NCI-H2029 (cell line): ENCODE measurements at places on chromosomes 1 and 21.

DNA sequence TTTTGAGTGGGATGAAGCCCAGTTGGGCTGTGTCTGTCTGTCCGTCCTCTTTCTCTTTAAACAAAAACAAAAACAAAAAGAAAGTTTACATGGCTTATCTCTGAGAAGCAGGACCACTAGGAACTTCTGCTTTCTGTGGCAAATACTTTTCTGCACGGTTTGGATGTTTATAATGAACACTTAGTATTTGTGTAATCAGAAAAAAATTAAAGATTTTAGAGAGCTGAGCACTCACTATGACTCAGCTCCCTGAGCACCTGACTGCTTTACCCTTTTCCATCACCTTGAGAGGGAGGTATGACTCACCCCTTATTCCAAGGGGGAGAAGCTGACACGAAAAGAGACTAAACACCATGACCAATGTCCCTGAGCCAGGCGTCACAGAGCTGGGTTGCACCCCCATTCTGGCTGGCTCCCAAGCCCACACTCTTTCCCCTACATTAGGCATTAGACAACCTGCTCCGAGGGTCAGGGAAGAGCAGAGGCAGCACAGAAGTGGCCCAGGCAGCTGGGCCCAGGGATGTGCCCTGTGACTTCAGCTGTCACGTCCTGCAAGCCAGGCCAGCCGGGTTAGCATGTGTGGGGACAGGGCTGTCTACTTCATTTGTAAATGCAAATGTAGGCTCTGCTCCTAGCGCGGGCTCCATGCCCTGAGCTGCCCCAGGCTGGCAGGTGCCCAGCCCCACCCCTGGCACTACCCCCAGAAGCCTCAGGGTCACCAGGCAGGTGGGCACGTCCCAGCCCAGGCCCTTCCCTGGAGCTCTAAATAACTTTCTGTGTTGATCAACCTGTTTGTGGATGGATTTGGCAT, 30.4 kb downstream of the RAP1GAP start:
- peak; percentile 77 for DNase-seq

- DNase-seq, result no peak
Measured at GRCh38 chr1:117512728-117513321, 93.0 kb upstream of the TENT5C start.

- no peak for DNase-seq
Measured at GRCh38 chr1:14715266-14715665, 116.8 kb downstream of the KAZN start.

DNA sequence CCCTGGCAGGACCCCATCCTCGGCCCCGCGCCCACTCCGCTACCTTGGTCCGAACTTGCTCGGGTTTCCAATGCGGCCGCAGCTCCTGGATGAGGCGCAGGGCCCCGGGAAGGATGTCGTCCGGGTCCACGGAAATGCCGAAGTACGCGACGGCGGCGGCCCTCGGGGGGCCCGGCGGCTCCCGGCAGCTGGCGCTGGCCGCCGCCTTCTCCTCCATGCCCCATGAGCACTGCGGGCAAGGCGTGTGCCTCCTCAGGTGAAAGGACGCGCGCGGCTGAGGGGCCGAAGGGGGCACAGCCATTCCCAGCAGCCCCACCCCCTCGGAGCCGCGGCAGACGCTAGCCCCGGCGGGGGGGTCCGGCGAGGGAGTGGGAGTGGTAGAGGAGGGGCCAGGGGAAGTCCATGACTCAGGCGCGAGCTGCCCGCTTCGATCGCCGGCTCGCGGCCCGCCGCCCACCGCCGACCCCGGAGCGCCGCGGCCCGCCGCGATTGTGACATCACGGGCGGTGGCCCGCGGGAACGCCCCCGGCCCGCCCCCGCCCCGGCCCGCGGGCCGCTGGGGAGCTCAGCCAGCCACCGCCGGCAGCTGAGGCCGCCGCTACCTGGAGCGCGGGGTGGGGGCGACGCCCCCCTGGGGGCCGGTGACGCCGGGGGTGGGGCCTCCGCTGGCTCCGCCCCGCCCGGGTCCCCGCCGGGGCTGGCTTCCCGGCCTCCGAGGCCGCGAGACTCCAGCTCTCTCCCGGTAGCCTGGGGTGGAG, at the start of gene ETNK2:
Gene ETNK2, minus strand, starts transcription at position 493 of the 758 bp plus-strand sequence. Its CDS starts 192 bp downstream, at position 301.
- peak; percentile 21 for DNase-seq

DNA sequence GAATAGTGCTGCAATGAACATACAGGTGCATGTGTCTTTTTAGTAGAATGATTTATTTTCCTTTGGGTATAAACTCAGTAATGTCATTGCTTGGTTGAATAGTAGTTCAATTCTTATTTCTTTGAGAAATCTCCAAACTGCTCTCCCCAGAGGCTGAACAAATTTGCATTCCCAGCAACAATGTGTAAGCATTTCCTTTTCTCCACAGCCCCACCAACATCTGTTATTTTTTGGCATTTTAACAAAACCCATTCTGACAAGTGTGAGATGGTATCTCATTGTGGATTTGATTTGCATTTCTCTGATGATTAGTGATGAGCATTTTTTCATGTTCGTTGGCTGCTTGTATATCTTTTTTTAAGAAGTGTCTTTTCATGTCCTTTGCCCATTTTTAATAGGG, 21.9 kb upstream of the EEIG2 start:
- no peak for DNase-seq

GRCh38 chr1:111920221-111921024, 69.0 kb downstream of the KCND3 start:
- DNase-seq, result peak; percentile 89

GRCh38 chr1:17304151-17304825, 3.7 kb upstream of the PADI4 start:
- DNase-seq, result no peak

- no peak for DNase-seq
Measured at GRCh38 chr1:107419003-107419402, 278.2 kb downstream of the NTNG1 start.

- no peak for DNase-seq
Measured at GRCh38 chr1:21384620-21385019, 55.3 kb upstream of the NBPF3 start.

- DNase-seq, result no peak
Measured at GRCh38 chr1:218488986-218489385, 143.8 kb downstream of the TGFB2 start.

- DNase-seq, result no peak
Measured at GRCh38 chr1:4678066-4678717, 23.8 kb downstream of the AJAP1 start.

- DNase-seq, result no peak
Measured at GRCh38 chr1:86515597-86515996, 31.3 kb upstream of the CLCA4 start.

- no peak for DNase-seq
Measured at GRCh38 chr21:32580949-32581348, 4.4 kb downstream of the TCP10L start.

DNA sequence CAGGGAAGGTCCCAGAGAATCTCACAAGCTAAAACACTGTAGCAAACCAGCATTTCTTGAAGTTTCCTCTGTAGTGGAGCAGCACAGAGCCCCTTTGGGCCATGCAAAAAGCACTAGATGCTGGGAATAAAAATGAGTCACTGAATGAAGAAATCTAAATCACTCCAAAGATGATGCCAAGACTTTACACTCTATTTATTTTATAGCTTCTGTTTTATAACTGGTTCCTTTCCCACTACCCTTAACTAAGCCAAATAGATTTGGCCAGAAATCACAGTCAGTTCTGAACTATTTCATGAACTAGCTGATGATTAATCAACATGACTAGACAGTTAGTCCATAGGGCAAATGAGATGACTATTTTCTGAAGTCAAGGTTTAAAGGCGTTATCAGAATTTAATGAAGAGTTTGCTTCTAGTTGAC, 89.5 kb downstream of the SCMH1 start:
- DNase-seq, result no peak

DNA sequence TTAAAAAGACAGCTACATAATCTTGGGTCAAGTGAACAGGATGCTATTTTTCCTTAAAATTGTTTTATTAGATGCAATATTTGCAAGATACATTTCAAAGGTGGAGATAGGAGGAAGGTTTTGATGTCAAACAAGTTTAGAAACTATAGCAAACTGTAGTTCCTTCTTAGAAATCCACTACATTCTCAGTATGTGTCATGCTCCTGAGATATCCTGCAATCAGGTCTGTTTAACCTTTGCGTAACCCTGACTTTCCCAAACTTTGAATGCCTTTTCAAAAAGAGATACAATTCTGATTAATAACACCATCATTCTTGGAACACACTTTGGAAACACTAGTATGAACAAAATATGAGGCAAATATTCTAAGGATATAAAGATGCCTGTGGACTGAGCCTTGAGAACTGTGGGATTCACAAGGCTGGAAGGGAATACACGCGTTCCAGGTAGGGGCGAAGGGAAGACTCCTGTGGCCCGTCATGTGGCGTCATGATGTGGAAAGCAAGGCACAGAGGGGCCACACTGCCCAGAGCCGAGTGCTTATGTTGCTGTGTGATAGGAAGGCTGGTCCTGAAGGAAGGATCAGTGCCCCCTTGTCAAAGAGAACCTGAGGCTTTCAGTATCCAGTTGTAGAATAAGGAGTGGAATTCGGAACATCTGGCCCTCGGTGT, 19.6 kb upstream of the TARBP1 start:
- no peak for DNase-seq

GRCh38 chr1:59421232-59421920, 124.5 kb downstream of the FGGY start:
- no peak for DNase-seq

- no peak for DNase-seq
Measured at GRCh38 chr1:155186794-155187455, 13.3 kb downstream of the TRIM46 start.

DNA sequence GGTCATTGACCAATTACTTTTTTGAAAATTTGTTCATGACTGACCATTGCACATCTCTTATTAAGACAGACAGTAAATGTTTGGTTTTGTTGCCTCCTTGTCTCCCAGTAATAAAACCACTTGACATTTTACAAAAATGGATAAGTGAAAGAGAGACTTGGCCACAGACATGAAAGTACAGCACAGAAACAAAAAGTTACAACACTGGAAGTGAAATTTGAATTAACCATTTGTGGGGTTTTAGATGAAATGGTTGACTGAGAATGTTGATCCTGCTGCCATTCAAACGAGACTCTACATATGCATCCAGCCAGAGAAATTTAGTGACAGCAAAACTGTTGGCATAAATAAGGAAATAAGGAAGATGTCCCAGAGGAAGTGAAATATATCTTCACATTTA, 79.3 kb upstream of the B3GALT2 start:
- no peak for DNase-seq

DNA sequence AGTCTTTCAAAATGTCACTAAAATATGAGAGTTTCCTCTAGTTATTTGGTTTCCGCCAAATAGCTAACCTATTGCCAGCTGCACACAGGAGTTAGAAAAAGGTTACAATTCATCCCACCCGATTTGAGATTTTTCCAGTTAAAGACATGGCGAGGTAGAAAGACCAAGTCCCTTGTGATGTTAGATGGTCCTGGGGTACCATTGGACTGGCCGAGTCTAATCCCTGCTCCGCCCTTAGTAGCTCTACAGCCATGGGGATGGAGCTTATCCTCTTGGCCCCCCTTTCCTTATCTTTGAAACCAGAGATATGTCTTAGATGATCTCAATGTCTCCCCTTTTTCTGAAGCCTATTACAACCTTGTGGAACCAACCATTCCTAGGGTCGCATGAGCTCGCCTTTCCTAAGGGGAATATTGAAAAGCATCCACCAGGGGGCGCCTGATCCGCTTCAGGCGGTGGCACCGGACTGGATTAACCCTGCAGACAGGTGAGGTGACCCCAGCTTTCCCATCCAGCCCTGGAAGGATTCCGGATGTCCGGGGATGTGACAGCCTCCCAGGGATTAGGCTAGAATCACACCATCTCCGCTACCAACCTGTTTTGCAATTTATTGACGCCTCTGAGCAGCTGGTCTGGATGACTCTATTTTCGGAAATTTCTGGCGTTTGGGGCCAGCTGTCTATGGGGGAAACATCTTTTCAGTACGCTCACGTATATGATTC, 68.3 kb upstream of the SIM2 start:
- peak; percentile 64 for DNase-seq

GRCh38 chr21:46394595-46395104, 64.0 kb upstream of the DIP2A start:
- no peak for DNase-seq

DNA sequence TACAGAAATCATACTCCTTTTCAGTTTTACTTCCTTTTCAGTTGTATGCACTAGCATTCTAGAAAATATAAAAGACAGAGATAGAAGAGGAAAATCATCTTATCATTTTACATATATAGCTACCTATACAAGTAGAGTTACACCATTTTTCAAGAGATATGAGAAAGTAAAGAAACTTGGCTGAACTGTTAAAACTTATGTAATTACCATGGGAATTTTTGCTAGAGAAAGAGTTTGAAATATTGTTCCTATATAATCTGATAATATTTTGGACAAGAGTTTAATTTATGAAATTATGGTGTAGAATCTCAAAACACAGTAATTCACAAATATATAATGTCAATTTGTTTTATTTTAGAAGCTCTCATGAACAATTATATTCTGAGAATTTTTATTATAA, 180.8 kb downstream of the PLPPR4 start:
- DNase-seq, result no peak

- no peak for DNase-seq
Measured at GRCh38 chr21:16315223-16315622, 585.4 kb downstream of the USP25 start.

DNA sequence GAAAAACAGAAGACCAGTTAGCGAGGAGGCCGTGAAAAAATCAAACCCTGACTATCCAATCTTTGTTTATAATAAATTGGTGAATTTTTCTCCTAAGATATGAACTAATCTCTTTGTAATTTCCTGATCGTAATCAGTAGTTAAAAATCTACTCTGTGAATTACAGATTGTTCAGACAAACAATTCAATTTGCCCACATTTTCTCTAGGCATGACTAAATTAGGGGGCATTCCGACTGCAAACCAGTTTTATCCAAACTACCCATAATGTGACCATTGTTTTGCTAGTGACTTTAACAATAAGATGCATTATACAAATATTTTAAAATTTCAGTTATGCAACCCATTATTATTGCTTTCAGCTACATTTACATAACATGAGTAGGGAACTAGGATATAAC, 546.9 kb upstream of the ADAMTS5 start:
- DNase-seq, result no peak

- DNase-seq, result no peak
Measured at GRCh38 chr1:19003371-19004290, 47.2 kb upstream of the IFFO2 start.

DNA sequence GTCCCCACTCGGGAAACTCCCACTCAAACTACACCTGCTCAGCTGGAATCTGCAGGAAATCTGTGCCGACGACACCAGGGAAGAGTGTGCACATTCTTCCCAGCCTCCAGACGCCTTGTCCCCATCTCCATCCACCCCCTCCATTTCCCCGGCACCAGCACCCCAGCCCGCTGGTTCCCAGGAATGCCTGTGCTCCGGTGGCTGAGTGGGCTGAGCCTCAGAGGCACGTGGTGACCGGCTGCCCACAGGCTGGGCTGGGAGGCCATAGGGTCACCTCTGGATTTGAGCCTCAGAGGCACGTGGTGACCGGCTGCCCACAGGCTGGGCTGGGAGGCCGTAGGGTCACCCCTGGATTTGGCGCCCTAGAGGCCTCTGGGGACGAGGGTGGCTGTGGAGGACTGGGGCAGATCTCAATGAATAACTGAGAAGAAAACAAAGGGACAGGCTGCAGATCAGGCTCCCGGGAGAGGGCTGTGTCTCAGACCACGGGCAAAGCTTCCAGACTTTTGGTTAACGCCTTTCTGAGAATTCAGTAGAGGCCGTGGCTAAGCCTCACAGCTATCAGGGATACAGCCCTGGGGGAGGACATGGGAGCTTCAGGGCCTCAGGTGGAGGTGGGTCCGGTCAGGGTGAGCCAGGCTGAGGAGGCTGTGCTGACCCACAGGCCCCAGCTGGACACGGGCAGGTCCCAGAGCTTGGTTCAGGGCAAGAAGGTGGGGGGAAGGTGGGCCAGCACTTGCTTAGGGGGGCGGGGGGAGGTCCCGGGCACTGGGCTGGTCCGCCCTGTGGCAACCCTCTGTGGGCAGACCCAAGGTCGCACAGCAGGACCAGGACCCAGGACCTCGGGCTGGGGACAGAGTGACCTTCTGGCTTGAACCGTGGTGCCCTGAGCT, 17.3 kb upstream of the TTLL10 start:
- no peak for DNase-seq
